Airway epithelial cell (primary cell): ENCODE measurements at places on chromosomes 11 and 22. TPM values are rescaled to one million over a fixed set of nuclear protein-coding genes. Genes with fewer than 3 reads are reported as not detected.

Gene GLYAT
- total RNA-seq = not detected in 2 replicates

Gene FAM227A
- 0.98 and 2.6 TPM in 2 replicates for total RNA-seq

Gene SMC1B
- not detected in 2 replicates for total RNA-seq

Gene OR8D4
- not detected in 2 replicates for total RNA-seq

Gene CRYAB
- total RNA-seq = 4.2 and 16.6 TPM in 2 replicates

Gene OR9I1
- total RNA-seq = not detected in 2 replicates

Gene TEX12
- 0.28 TPM in 1 of 2 replicates, not detected in the other for total RNA-seq

Gene WBP2NL
- under 0.01 TPM in 1 of 2 replicates, not detected in the other for total RNA-seq

Gene LYVE1
- not detected in 2 replicates for total RNA-seq
